CD4-positive, alpha-beta T cell treated with Interleukin-10 for 1 hour (primary cell): ENCODE measurements at places on chromosomes 1 and 21.
A peak's percentile ranks its signal among the peaks of the same experiment; 100 is the strongest.

GRCh38 chr1:219099307-219099706, 74.4 kb upstream of the LYPLAL1 start:
- no peak for DNase-seq

GRCh38 chr1:1539310-1540089, 924 bp downstream of the TMEM240 start:
- DNase-seq, result no peak

DNA sequence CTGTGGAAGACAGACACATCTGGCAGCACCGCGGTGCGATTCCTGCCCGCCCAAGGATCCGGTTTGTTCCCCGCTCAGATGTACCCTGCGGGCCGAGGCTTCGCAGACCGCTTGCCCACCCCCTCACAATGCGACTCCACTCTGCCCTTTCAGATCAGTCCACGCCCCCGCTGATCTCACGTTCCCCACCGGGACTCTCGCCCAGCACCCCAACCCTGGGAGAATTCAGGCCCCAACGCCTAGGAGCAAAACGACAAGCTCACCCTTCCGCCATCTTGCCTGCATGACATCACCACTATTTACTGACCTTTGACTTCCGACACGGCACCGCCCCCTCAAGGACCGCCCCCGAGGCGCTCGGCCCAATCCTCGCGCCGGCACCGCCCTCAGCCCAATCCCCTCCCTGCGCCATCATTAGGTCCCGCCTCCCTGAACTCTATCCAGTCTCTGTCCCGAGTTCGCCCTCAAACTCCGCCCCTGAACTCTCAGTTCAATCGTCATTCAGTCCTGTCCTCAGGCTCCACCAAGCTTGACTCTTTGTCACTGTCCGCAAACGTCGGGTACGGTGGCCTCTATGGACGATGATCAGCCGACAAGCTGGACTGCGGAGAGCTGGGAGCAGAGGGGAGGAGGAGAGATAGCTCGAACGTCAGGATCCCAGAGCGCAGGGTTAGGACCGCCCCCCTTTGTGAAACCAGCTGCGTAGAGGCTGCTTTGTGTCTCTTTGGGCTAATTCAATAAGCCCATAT, at the start of gene BSDC1:
TSS of gene BSDC1 (minus strand) at position 301 of the 749 bp plus-strand sequence. CDS start at position 274, 27 bp downstream.
- DNase-seq, result peak; percentile 99

DNA sequence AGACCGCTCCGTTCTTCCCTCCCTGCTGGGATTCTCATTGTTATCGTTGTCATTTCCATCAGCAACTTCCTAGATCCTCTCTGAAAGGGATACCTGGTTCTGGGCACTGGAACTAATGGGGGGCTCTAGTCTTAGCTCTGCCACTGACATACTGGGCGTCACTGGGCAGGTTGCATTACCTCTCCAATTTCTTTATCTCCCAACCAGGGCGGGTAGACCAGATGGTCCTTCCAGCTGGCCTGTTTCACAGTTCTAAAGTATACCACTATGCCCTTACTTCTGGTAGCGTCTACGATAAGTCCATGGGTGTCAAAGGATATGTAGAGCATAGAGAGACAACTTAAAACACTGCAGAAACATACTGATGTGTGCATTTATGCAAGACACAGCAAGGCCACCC, 1.4 kb downstream of the GPR37L1 start:
- no peak for DNase-seq

GRCh38 chr1:14678011-14678638, 79.6 kb downstream of the KAZN start:
- DNase-seq, result no peak

DNA sequence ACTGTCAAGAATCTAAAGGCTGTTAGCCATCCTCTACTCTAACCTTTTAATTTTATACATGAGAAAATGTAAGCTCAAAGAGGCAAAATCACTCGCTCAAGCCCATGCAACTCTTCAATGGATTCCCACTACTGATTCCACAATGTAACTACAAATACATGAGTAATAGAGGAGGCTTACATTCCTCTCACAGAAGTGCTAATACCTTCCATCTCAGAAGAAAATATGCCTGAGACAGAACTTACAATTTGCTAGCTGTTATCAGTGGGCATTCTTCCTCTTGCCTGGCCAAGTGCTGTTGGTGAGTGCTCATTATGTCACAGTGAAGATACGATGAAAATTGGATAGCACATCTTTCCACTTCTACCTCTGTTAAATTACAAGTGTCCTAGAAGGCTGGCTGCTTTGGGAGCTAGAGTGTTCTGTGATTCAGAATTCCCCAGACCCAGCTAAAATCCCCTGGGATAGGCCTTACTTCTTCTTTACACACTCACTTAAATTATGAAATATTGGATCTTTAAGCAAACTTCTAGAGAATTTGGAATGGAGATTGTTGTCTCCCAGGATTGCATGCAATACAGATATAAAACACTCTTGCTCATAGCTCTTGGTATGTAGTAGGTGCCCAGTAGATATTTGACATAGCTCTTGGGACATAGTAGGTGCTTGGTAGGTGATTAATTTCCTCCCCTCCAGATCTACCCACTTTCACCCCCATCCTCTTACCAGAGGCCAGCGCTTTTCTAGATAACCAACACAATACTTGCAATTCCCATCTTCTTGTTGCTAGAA, 24.1 kb downstream of the BCL9 start:
- DNase-seq, result no peak
